MM.1S (cell line): ENCODE measurements at places on chromosomes 7 and 10.

GRCh38 chr10:61974601-61975390 is 73.3 kb downstream of the ARID5B start:
- no peak for DNase-seq

GRCh38 chr7:90412458-90413184 is 9.4 kb downstream of the CLDN12 start:
- DNase-seq, result peak; percentile 28

DNA sequence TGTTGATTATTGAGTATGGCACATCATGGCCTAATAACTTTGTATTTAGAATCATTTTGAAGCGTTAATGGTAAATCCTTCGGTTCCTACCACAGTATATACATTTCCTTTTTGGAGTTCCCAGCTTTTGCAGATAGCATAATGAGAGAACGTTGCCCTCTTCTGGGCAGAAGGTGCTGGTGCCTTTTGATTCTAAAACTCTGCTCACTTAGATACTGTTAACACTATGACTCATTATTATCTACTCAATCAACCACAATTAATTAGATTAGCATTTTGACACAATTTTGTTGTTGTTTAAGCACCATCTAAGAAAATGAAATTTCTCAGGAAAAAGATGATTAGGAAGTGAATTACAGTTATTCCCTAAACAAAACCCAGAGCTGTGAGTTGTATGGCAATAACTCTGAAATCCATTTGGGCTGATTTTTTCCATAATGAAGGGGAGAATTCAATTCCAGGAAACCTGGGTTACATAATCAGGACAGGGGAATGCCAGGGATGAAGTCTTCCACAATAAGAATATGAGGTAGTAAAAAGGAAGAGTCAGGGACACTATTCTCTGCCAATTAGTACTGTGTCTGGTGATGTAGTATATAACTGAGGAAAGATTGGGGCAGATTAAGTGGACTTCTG is 11.5 kb upstream of the DLD start:
- DNase-seq, result peak; percentile 60

DNA sequence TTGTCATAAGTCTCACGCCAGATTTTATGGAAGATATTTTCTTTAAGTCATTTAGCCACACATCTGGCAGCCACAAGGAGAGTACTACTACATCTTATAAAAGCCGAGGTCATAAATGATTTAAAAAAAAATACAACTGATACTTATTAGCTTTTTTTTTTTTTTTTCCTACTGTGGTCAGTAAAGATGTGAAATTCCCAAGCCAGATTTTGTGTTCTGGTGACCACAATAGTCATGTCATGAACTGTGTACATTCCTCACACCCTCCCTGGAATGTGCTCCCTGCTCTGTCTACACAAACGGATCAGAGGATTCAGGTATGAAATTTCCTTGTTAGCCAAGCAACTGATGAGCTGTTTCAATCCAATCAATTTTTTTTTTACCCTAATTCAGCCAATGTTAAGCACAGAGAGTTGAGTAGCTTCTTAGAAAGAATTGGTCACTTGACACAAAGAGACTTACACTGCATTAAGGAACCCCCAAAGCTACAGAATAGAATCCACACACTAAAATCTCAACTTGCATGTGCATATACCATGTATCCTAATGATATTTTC is 54.7 kb downstream of the CHRM2 start:
- no peak for DNase-seq

- no peak for DNase-seq
These were observed 60.4 kb upstream of the NCAPG2 start for GRCh38 chr7:158765020-158765419.

- no peak for DNase-seq
These were observed 8.9 kb downstream of the COBL start for GRCh38 chr7:51307651-51308210.

DNA sequence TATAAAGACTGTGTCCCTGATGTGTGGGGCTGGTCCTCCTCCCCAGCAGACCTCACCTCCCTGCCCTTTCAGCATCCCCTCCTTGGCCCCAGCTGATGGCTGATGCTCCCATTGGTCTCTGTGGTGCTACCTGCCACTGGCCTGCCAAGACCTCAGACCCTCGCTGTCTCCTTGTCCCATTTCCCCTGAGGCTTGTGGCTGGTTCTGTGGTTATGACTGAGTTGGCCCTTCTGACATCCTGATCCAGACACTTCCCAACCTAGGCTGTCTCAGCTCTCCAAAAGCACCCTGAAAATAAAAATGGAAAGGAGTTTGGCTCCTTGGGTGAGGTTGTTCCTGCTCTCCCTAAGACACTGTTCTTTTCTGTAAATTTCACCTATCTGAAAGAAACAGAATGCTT is 214.2 kb downstream of the RPS24 start:
- DNase-seq, result no peak

DNA sequence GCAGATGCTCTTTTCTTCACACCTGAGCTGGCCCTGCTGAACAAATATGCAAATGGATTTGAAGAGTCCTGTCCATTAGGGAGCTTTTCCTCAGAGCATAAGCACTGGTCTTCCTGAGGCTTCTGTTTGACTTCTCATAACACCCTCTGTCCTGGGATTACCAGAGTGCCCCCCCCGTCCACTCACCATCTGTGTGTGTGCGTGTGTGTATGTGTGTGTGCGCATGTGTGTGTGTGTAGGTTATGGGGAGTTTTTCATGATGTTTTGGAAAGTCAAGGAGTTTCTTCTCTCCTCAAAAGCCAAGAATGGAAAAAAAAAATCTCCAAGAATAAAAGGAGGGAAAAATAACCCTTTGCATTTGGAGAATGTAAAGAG is 57.7 kb upstream of the COMTD1 start:
- no peak for DNase-seq

- no peak for DNase-seq
These were observed 283.5 kb downstream of the THSD7A start for GRCh38 chr7:11548532-11548931.

- no peak for DNase-seq
These were observed 26.0 kb downstream of the PRSS2 start for GRCh38 chr7:142796501-142797390.

DNA sequence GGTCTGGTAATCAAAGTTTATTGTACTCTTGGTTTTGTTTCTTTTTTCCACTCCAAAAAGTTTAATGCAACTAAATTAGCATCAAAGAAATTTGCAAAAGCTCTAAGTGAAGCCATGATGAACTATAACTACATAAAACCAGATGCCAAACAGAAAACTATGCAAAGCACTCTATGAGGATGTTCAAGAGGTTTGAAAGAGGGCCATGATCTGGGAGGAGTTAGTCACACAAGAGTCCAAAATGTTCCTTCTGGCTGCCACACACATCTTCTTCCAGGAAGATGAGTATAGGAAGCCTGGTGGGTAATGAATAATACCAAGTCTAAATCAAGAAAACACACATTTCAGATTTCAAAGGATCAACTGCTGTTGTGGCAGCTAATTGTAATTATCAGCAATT is 28.4 kb downstream of the GLI3 start:
- DNase-seq, result no peak

DNA sequence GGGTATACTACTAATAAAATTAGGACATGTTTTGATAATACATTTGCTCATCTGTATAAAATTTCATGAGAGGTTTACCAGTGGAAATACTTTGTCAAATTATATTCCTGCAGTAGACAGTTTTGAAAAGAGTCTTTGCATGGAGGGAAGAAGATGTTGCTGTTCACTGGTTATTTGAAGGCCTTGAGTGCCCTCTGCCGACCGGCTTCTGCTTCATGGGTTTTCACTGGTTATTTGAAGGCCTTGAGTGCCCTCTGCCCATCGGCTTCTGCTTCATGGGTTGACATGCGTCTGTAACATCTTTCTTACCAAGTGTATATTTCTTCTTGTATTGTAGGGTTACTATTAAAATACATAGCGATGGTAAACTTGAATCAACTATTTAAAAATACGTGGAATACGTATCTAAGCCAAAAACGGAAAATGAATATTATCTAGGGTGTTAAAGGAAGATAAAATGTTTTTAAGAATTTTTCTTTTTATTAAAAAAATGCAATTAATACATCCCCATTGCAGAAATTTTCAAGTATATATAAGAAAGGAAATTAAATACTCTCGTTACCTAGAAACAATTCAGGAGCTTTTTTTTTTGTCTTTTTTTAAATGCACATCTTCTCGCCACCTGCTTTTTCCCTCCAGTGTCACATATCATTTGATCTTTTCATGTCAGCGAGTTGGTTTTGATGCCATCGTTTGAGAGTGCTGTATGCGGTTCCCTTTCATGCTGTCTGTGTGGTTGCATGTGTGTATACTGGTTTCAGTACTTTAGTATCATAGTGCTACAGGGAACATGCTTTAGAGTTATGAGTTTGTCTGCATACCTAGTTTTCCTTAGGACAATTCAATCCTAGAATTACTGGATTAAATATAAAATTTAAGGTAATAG is 73.4 kb downstream of the SHH start:
- peak; percentile 75 for DNase-seq

GRCh38 chr7:152137476-152138025 is 112.1 kb downstream of the GALNT11 start:
- DNase-seq, result no peak

GRCh38 chr7:116139807-116140206 is 70.5 kb upstream of the TES start:
- DNase-seq, result no peak

- no peak for DNase-seq
These were observed 388.2 kb upstream of the TEX47 start for GRCh38 chr7:89183712-89184111.

GRCh38 chr10:91745090-91745831 is 53.0 kb upstream of the TNKS2 start:
- peak; percentile 25 for DNase-seq

DNA sequence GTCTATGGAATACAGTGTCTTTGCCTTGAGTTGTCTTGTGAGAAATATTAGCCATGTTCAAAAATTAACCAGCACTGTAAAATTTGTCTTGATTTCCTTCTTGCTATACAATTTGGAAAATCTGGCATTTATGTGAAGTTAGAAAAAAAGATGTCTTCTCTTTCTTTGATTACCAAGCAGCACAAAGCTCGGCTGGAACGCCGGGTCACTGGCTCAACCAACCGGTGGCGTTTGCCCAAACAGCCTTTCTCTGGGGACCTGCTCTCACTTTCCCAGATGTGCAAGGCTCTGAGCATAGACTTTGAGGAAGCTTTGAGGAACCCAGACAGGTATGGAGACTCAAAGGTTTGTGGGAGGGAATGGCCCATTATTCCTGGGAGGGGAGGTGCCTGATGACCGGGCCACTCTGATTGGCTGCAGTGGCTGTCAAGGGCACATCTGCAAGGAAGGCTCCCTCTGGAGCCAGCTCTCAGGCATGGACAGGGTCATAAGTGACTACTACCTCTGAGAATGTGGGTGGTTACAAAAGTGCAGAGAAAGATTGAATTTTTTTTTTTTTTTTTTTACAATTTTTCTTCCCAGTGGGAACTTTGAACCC is 5.6 kb downstream of the BTBD16 start:
- no peak for DNase-seq

GRCh38 chr7:873367-874002 is 2.9 kb upstream of the GET4 start:
- DNase-seq, result peak; percentile 39

- DNase-seq, result no peak
These were observed 22.0 kb downstream of the LRRD1 start for GRCh38 chr7:92156990-92157389.

DNA sequence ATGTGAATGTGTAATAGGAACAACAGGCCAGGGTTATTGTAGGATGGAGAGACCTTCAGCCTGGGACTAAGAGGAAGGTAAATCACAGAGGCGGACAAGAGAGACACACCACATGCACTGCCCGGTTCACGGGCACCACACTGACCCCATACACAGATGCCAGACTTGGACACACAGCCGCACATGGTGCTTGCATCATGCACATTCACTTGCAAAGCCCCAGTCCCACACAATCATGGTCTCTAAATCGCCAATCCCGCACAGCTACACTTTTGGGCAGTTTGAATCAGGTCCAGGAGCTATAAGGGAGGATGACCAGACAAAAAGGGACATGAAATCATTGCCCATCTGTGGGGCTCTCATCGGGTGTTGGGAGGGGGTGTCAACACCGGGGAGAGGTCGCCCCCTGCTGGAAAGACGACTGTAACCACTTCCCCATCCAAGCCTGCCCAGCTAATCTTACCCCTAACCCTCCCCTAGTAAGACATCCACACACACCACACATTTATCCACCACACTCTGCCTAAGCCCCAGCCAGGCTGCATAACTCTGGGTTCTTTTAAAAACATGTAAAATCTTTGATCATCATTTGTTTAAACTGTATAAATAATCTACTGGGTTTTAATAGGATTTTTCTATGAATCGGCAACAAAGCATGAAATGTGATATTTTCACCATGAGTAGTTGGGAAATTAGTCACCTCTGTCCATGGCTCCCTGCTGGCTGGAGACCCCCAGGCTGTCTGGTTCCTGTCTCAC is 40.5 kb upstream of the SLF2 start:
- peak; percentile 30 for DNase-seq

DNA sequence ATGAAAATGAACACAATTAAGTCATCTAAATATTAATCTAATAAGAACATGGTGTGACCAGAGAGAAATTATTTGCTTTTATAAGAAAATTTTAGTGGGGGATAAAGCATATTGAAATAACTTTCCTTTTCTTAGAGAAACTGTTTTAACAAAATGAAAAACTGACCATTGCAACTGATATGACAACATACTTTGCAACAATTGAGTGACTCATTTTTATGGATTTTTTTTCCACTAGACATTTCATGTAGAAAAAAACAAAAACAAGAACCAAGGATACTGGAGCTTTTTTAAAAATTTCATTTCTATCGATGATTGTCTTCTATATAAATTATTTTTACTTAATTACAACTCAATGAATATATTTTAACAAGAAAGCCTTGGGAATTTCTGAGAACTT is 90.0 kb downstream of the C1GALT1 start:
- no peak for DNase-seq

GRCh38 chr7:158311791-158312190 is 275.8 kb downstream of the PTPRN2 start:
- no peak for DNase-seq

GRCh38 chr10:70399177-70399576 is 4.8 kb upstream of the EIF4EBP2 start:
- no peak for DNase-seq

DNA sequence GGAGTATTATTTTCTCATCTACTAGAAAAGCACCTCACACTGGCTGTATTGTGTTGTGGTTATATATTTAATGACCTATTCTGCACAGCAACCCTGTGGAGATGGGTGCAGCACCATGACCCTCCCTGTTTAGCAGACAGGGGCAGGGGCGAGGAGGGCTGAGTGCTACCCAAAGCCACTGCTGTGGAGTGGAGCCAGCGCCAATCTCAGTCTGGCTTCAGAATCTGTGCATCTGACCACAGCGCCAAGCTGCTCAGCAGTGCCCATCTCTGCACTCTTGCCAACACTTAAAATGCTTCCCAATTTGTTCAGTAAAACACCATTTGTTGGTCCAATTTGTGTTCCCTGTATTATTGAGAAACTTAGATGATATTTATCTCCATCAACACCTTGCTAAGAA is 239.1 kb downstream of the ZMYND11 start:
- DNase-seq, result no peak

DNA sequence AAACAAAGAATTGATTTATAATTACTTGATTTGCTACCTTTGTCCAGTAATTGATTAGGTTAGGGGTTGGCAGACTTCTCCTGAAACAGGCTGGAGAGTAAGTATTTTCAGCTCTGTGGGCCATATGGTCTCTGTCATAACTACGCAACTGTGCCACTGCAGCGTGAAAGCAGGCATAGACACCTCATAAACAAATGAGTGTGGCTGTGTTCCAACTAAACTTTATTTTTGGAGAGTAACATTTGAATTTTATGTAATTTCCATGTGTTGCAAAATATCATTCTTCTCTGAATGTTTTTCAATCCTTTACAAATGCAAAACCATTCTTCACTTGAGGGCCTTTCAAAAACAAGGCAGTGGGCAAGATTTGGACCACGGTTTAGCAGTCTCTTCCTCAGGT is 76.9 kb downstream of the GALNT17 start:
- DNase-seq, result no peak
